ENCODE measurements at places on chromosomes 7 and 10. TPM values are rescaled to one million over a fixed set of nuclear protein-coding genes. Genes with fewer than 3 reads are reported as not detected.

DNA sequence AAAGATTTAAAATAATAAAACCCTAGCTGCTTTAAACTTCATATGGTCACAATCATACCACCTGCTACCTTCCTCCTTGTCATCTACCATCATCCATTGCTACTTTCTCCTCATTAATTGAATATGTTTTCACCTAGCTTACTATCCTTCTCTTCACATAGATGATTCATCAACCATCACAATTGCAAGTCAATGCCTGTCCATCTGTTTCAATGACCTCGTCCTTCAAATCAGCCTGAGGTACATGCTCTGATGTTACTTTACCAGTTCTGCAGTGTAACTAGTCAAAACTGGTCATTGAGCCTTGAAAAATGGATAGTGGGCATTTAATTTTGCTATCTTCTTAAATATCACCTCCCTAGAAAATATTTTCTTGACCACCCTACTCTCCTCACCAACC lies 164.7 kb downstream of the SEMA3E start:
- DNase-seq = no peak

DNA sequence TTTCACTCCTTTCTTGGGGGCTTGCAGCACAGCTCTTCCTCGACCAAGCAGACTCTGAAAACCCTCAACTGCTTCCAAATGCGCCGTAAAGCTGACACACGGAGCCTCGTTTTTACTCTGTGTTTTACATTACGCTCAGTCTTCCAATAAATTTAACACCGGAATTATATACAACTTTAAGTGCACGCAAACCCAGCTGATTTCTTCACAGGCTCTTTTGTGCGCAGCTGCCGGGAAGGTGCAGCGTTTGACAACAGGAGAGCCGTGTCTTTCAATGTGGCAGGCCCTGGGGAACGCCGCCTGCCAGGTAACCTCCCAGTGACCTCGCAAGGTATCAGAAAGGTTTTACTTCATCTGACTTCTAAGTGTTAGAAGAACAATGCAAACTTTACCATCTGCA lies 35.0 kb downstream of the GFRA1 start:
- DNase-seq = no peak

- no peak for DNase-seq
Observed at GRCh38 chr10:76618171-76618570, 1019.4 kb downstream of the KCNMA1 start.

DNA sequence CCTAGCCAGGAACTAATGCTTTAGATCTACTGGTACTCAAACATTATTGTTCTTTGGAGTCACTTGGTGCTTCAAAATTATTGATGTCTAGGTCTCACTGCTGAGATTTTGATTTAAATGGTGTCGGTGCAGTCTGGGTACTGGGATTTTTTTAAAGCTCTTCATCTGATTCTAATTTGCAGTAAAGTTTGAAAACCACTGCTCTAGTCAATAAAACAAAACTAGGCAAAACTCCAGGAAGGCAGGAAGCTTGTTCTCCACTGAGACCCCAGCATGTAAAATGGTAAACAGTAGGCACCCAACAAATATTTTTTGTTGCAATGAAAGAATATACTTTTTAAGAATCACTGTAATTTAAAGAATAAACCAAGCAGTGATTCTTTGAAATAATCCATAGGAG lies 49.7 kb downstream of the ADD3 start:
- no peak for DNase-seq

GRCh38 chr10:100713859-100714565 lies 31.4 kb upstream of the PAX2 start:
- DNase-seq = no peak

- no peak for DNase-seq
Observed at GRCh38 chr10:97169911-97170693, 15.7 kb downstream of the SLIT1 start.

- peak; percentile 92 for DNase-seq
Observed at GRCh38 chr7:98284335-98285036, 3.0 kb downstream of the BRI3 start.

HOXA9 gene
- total RNA-seq = not detected

DNA sequence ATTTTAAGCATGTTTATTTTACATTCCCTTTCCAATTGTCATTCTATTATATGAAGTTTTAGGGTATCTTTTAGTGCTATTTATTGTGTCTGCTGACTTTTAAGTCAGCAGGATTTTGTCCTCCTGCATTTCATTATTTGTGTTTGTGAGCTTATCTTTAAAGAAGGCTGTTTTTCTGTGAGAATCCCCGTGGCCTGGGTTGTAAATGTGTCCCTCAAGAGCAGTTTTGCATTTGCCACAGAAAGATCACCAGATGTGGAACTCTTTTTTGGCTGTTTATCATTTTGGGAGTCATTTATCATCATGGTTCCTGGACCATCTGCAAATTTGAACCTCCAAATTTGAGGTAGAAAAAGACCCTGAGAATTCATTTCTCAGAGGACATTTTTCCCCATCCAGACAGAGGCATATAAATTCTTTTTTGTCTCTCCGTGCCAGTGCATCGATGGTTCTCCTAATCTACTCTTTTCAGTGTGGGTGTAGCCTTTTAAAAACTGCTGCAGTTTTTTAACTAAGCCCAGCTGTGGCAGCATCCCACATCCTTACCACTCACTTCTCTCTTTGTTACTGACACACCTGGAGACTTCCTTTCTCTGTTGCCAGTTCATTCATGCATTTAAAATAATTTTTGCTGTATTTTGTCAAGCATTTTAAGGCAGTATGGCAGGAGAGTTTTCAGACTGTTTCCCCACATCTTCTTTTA lies 20.1 kb upstream of the MTURN start:
- DNase-seq = no peak

DNA sequence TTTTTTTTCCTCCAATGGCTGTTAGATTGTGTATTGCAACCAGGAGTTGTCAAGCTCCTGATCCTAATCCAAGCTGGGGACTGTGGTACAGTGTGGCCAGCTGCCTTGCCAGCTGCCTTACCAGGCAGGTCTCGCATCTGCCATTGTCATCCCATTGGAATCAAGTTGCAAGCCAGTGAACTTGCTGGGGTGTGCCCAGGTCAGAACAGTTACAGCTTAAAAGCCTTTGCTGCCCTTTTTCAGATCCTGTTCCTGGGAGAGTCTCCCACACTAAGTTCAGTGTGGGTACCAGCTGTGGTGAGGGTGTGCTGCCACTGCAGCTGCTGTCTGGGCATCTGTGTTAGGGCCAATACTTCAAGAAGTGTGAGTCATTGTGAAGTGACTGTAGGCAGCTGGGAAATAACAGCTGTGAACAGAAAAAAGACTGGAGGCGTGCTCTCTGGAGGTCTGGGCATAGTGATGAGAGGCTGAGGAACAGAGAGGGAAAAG lies 72.8 kb downstream of the CCNY start:
- peak; percentile 67 for DNase-seq

GRCh38 chr10:68560943-68561864 lies 1.1 kb downstream of the TET1 start:
- DNase-seq = no peak

SPDYE16 gene
- total RNA-seq = not detected

GRCh38 chr7:156236936-156237599 lies 403.5 kb upstream of the RNF32 start:
- DNase-seq = no peak

KIAA1549 gene
- total RNA-seq = 1.4 TPM

PCDH15 gene
- total RNA-seq = 0.57 TPM

DNA sequence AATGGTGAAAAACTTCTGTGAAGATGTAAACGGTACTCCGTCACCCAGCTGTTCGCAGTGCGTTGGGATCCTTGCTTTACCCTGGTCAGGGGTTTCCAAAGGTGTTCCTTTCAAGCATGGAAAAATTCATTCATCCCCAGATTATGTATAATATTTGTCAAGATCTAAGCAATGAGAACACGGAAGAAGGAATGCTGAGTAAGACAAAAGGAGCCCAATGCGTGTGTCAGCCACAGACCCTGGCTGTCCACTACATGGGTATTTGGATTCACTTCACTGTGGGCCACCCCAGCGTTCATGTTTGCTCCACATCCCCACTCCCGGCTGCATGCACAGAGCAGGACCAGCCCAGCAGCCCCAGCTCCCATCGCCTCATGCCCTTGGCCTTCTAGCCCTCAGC lies 241.3 kb upstream of the CELF2 start:
- no peak for DNase-seq

DNA sequence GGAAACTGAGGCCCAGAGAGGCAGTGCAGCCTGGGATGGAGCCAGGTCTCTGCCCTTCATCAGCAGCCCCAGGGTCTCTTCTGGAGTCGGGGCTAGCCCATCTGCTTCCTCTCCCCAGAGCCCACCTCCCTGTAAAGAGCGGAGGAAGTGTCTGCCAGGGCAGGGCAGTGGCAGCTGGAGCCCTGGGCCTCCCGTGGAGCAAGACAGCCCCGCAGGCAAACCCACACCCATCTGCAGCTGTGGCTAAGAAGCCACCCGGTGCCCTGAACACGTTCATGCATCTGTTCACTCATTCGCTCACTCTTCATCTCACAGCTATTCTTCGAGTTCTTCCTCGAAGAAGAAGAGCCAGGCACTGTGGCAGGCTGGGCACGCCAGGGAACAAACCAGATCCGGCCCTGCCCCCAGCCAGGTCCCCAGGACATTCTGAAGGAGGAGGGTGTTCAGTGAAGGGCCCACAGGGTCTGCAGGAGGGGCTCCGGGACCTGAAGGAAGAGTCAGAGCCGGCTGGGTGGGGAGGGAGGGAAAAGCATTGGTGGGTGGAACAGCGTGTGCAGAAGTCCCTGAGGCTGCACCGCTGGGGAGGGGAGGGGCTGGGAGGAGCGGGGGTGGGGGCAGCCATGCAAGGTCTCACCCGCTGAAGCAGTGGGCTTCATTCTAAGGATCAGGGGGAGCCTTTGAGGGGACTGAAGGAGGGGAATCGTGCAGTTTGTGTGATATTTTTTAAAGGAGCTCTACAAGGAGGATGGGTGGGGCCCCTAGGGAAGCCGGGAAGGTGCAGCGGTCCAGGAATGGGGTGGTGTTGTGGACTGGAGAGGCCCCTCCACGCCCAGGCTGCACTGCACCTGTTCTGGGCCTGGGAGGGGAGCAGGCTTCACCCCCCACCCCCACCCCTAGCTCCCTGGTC lies 99.1 kb downstream of the UNCX start:
- DNase-seq = no peak

- no peak for DNase-seq
Observed at GRCh38 chr7:16071246-16071857, 350.0 kb downstream of the CRPPA start.

DNA sequence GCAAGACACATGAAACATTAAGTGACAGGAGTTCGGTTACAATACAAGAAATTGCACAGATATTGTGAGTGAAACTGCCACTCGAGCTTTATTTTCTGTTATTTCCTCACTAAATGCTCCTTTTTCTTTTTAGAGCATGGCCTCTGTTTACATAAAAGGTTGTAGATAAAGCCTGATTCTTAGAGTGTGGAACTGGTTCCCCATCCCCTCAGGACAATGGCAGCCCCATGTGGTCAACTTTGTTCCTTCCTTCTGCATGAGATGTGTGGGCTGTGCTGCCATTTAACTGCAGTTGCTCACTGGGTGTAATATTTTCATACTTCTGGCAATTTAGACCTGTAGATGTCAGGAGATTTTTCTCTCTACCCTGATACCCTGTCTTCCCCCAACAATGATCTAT lies 70.2 kb downstream of the LRGUK start:
- DNase-seq = no peak

PTN gene
- total RNA-seq = 15.8 TPM

- no peak for DNase-seq
Observed at GRCh38 chr10:6583447-6583846, 3.4 kb upstream of the PRKCQ start.

DNA sequence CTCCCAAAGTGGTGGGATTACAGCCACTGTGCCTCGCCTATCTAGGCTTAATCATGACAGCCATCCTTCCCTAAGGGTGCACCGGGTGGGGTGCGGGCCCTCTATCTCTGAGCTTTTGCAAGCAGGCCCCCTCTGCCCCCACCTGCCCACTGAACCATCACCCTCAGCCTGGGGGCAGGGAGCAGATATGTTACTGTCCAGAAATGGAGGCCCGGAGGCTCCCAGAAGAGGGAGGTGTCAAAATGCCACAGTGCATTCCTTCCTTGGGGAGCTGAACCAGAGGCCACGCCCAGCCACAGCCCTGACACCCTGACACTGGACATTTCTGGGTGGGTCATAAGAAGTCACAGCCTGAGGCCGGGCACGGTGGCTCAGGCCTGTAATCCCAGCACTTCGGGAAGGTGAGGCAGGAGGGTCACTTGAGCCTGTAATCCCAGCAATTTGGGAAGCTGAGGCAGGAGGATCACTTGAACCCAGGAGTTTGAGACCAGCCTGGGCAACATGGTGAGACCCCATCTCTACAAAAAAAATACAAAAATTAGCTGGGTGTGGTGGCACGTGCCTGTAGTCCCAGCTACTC lies 129.8 kb upstream of the TNRC18 start:
- no peak for DNase-seq

DNA sequence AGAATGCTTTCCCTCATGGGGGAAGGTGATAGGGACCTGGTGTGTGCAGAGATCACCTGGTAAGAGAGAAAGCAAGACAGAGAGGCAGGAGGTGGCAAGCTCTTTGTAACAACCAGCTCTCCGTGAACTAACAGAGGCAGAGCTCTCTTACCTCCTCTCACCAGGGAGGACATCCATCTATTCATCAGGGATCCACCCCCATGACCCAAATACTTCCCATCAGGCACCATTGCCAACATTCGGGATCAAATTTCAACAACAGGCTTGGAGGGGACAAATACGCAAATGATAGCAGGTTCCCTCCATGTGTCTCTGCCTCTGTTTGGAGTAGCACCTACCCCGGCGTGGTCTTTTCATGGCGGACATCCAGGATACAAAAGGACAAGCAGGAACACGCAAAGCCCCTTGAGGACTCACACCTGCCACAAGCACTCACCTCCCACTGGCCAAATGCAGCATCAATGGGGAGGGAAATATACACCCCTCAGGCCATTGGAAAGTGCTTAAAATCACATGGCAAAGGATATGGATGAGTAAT lies 431.2 kb upstream of the AUTS2 start:
- no peak for DNase-seq
